ENCODE measurements at places on chromosomes 11 and 22. TPM values are rescaled to one million over a fixed set of nuclear protein-coding genes. Genes with fewer than 3 reads are reported as not detected.

DNA sequence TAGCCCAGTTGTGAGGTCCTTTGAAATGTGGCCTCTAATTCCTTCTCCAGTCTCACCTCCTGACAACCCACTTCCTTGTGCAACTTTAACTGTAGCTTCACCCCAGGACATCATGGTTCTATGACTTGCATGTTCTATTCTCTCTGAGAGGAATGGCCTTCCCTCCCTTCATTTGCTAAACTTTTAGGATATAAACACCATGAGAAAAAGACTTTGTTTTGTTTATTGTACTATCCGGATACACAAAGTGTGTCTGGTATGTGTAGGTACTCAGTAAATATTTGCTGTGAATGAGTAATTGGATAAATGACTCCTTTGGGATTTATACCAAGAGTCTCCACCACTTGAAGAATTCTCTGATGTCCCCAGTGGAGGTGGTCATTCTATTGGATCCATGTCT is 547.6 kb downstream of the INSC start:
- no peak for DNase-seq

- no peak for DNase-seq
Observed at GRCh38 chr11:134226806-134227325, 2.4 kb downstream of the VPS26B start.

DNA sequence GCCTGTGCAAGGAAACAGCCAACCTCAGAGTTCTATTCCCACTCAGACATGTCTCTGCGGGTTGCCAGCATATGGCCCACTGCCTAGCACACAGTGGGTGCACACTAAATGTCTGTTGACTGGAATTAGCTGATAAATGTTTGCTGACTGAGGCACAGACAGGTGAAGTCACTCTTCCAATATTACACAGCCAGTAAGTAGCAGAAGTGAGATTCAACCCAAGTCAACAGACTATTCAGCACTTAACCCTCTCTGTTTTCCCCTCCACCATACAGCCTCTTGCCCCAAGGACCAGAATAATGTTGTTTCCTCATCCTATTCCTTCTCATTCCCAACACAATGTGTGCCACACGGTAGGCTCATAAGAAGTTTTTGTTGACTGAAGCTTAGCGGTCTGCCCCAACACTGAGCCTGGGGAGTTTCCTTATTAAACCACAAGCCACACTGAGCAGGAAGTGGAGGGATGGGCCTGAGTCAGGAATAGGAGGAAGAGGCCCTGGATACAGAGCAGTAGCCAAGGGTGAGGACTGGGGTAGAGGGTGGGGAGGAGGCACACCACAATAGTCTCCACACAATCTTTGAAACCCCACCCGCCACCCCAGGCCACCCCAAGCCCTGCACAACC is 15.7 kb upstream of the IL10RA start:
- peak; percentile 28 for DNase-seq

DNA sequence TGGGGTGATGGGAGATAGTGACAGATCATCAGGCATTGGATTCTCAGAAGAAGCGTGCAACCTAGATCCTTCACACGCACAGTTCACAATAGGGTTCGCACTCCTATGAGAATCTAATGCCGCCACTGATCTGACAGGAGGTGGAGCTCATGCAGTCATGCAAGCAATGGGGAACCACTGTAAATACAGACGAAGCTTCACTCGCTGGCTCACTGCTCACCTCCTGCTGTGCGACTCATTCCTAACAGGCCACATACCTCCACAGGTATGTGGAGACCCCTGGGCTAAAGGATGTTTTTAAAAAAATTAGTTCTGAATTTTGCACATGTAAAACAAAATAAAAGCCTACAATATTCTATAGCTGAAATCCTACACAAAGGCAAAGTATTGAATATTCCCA is 20.5 kb upstream of the TEAD1 start:
- DNase-seq, result no peak

DNA sequence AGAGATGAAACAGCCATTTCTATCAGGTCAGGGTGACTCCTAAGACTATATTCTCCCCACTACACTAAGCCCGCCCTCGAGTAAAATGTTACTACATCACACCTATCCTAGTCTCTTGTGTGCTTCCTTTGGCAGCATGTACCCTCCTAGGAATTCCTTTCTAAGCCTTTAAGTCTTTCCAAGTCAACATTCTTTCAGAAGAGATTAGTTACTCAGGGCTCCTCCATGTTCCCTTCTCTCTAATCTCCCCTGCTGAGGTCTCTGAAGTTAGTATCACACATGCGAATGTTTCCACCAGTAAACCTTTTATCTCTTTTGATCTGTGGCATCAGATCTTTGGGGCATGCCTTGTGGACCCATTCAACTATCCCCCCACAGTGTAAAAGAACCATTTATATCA is 873.7 kb upstream of the FAT3 start:
- peak; percentile 2 for DNase-seq

DNA sequence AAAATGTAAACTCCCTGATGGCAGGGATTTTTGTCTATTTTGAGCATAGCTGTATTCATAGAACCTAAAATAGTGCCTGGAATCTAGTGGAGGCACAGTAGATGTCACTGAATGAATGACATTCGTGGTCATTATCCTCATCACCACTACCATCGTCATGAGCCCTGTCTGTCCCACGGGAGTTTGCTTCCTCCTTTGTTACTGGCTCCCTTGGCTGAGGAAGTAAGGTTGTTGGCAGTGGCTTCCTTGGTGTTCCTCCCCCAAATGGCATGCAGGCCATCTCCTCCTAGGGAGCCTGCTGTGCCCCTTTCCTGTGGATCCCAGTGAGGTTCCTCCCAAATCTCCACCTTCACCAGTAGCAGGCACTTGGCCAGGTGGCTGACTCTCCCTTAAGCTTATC is 183.0 kb downstream of the CEP164 start:
- DNase-seq, result no peak

- peak; percentile 81 for DNase-seq
Observed at GRCh38 chr11:65709661-65710060, 2.4 kb upstream of the KAT5 start.

- DNase-seq, result no peak
Observed at GRCh38 chr11:73320763-73321603, 12.9 kb downstream of the ARHGEF17 start.

GRCh38 chr11:47398011-47398410 is 10.4 kb upstream of the SLC39A13 start:
- no peak for DNase-seq

GRCh38 chr11:66874232-66874631 is 17.4 kb downstream of the LRFN4 start:
- DNase-seq, result no peak

DNA sequence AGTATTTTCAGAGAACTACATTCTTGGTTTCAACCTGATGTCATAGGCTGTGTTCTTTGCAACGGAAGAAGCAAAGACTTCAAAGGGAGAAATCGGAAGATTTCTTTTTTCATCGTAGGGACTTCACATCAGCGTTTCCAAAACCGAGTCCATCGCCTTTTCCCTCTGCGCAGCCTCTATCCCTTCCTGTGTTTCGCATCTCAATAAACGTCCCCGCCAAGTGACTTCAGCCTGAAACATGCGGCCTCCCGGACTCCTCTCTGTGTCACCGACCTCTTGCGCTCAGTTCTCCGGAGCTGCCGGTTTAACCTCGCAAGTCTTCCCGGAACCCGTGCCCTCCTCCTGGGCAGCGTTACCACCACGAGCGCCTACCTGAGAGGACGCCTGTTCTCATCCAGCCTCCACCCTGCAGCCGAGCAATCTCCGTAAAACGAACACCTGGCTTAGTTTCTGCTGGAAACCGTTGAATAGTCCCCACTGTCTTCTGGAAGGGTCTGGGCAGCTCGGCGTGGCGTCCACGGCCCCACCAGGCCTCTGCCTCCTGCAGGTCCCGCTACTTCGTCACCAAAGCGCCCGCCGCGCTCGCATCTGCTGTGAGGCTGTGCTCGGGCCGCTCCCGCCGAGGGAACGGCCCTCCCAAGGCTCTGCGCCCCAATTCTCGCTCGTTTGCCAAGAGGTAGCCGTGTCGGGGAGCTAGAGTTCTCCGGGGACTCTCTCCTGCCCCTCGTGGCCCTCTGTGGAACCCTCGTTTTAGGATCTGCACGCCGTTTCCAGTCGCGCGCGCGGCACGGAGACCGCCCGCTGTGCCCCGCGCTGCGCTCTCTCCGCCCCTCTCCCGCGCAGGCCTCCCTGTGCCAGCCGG is at the start of gene GLB1L3:
Gene GLB1L3 (plus strand): TSS at position 846 of the 862 bp plus-strand sequence. CDS start 362 bp downstream, outside the sequence.
- peak; percentile 11 for DNase-seq

ANO3 gene
- 4.6 TPM for total RNA-seq

BDNF gene
- total RNA-seq, result 15.4 TPM

Measured in umbilical cord (tissue), 2 donors.